ENCODE measurements at places on chromosomes 1 and 21.

- no peak overlapping the region for H3K27ac ChIP-seq
- H3K4me1 ChIP-seq: no peaks in the 10 kb centered on the region
- no peak for DNase-seq
- no peak overlapping the region for H3K4me3 ChIP-seq
- peaks cover 61% of the 10 kb centered on the region for H3K36me3 ChIP-seq
- H3K27me3 ChIP-seq: no peaks in the 10 kb centered on the region
These were observed 27.3 kb upstream of the ACTA1 start for GRCh38 chr1:229461032-229461668.

GRCh38 chr1:168007691-168008090 is 70.8 kb upstream of the MPC2 start:
- peaks cover 26% of the 10 kb centered on the region for H3K36me3 ChIP-seq
- no peaks in the 10 kb centered on the region for H3K4me1 ChIP-seq
- no peak overlapping the region for H3K27ac ChIP-seq
- H3K27me3 ChIP-seq: no peaks in the 10 kb centered on the region

DNA sequence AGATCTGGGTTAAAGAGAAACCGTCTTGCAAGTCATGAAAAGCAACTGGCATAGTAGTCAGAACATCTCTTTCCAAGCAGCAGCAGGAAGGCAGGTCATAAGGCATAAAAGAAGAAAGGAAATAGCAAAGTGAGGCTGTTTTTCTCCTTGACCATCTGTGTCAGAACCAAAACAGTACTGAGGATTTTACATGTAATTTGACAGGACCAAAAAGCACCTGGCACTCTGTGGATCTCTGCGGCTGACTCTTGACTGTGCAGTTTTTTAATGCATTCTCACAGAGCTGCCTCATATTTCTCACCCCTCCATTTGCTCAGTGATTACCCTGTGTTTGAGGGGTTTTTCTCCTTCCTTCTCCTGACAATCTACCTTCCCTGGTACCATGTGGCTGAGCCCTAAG is 17.7 kb downstream of the TBX15 start:
- no peaks in the 10 kb centered on the region for H3K4me1 ChIP-seq
- peaks cover 76% of the 10 kb centered on the region for H3K27me3 ChIP-seq
- no peaks in the 10 kb centered on the region for H3K36me3 ChIP-seq
- DNase-seq: no peak

GRCh38 chr1:29499104-29499650 is 262.9 kb downstream of the PTPRU start:
- no peak overlapping the region for H3K4me3 ChIP-seq
- no peak overlapping the region for H3K27ac ChIP-seq
- H3K4me1 ChIP-seq: peaks cover 2% of the 10 kb centered on the region
- H3K27me3 ChIP-seq: peaks cover 43% of the 10 kb centered on the region

GRCh38 chr1:15531682-15532081 is 5.0 kb downstream of the DNAJC16 start:
- H3K4me1 ChIP-seq: peaks cover 11% of the 10 kb centered on the region
- no peak overlapping the region for H3K27ac ChIP-seq
- no peak overlapping the region for H3K4me3 ChIP-seq
- peaks cover 21% of the 10 kb centered on the region for H3K36me3 ChIP-seq
- DNase-seq: no peak

DNA sequence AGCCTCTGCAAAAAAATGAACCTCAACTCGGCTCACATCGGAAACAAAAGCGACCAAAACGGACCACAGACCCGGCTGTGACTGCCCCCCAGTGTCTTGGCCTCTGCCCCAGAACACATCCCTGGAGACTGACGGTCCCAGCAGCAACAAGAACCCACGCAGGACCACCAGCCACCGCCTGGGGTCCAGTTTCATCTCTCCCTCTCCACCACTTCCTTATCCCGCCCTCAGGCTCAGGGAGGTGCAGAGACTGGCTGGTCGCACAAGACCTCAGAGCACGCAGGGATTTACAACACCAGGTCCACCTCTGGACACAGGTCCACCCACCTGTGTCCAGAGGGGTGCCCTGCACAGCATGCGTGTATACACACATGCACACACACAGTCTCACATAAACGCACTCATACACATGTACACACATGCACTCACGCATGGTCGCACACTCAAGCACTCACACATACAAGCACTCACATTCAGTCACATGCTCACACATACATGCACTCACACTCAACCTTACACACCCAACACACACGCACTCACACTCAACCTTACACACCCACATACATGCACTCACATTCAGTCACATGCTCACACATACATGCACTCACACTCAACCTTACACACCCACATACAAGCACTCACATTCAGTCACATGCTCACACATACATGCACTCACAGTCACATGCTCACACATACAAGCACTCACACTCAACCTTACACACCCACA is 18.6 kb upstream of the TMEM52 start:
- H3K36me3 ChIP-seq: no peaks in the 10 kb centered on the region
- H3K4me1 ChIP-seq: no peaks in the 10 kb centered on the region
- peaks cover 6% of the 10 kb centered on the region for H3K27me3 ChIP-seq
- no peak overlapping the region for H3K4me3 ChIP-seq
- no peak for DNase-seq
- H3K27ac ChIP-seq: no peak overlapping the region

GRCh38 chr1:212182171-212182570 is 103.0 kb upstream of the PPP2R5A start:
- no peaks in the 10 kb centered on the region for H3K36me3 ChIP-seq
- no peaks in the 10 kb centered on the region for H3K27me3 ChIP-seq
- DNase-seq: no peak
- H3K27ac ChIP-seq: no peak overlapping the region
- peaks cover 2% of the 10 kb centered on the region for H3K4me1 ChIP-seq

- peaks cover 7% of the 10 kb centered on the region for H3K4me1 ChIP-seq
- H3K36me3 ChIP-seq: peaks cover 2% of the 10 kb centered on the region
- DNase-seq: no peak
- no peaks in the 10 kb centered on the region for H3K27me3 ChIP-seq
- H3K4me3 ChIP-seq: no peak overlapping the region
- H3K27ac ChIP-seq: no peak overlapping the region
These were observed 38.2 kb downstream of the DMAP1 start for GRCh38 chr1:44251486-44251885.

- H3K36me3 ChIP-seq: no peaks in the 10 kb centered on the region
- H3K27me3 ChIP-seq: peaks cover 7% of the 10 kb centered on the region
- H3K4me3 ChIP-seq: no peak overlapping the region
- no peak overlapping the region for H3K27ac ChIP-seq
- DNase-seq: no peak
These were observed 136.9 kb downstream of the BARHL2 start for GRCh38 chr1:90580176-90580575.

GRCh38 chr1:2866422-2867086 is 65.1 kb upstream of the TTC34 start:
- no peaks in the 10 kb centered on the region for H3K4me1 ChIP-seq
- H3K36me3 ChIP-seq: peaks cover 3% of the 10 kb centered on the region
- no peak for DNase-seq
- H3K27me3 ChIP-seq: no peaks in the 10 kb centered on the region

- H3K4me3 ChIP-seq: no peak overlapping the region
- H3K4me1 ChIP-seq: peaks cover 2% of the 10 kb centered on the region
- no peaks in the 10 kb centered on the region for H3K27me3 ChIP-seq
- no peak overlapping the region for H3K27ac ChIP-seq
These were observed 485.5 kb downstream of the PTPRC start for GRCh38 chr1:199124351-199124750.

- no peaks in the 10 kb centered on the region for H3K27me3 ChIP-seq
- H3K4me1 ChIP-seq: peaks cover 10% of the 10 kb centered on the region
- peaks cover 13% of the 10 kb centered on the region for H3K36me3 ChIP-seq
- no peak overlapping the region for H3K27ac ChIP-seq
- no peak for DNase-seq
- no peak overlapping the region for H3K4me3 ChIP-seq
These were observed 30.6 kb downstream of the DNAJC6 start for GRCh38 chr1:65339866-65340468.

DNA sequence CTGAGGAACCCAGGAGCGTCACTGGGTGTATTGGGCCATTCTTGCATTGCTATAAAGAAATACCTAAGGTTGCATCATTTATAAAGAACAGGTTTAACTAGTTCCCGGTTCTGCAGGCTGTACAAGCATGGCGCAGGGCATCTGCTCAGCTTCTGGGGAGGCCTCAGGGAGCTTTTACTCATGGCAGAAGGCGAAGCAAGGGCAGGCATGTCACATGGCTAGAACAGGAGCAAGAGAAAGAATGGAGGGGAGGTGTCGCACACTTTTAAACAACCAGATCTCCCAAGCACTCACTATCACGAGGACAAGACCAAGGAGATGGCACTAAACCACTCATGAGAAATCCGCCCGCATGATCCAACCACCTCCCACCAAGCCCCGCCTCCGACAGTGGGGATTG is 65.2 kb downstream of the PSMG1 start:
- no peak overlapping the region for H3K27ac ChIP-seq
- no peak overlapping the region for H3K4me3 ChIP-seq
- H3K36me3 ChIP-seq: no peaks in the 10 kb centered on the region
- DNase-seq: no peak

- peak overlapping the region; percentile 8 for H3K27ac ChIP-seq
- peaks cover 14% of the 10 kb centered on the region for H3K4me1 ChIP-seq
- H3K36me3 ChIP-seq: no peaks in the 10 kb centered on the region
- no peaks in the 10 kb centered on the region for H3K27me3 ChIP-seq
- no peak for DNase-seq
- H3K4me3 ChIP-seq: no peak overlapping the region
These were observed 5.8 kb upstream of the CHI3L2 start for GRCh38 chr1:111221633-111222291.

DNA sequence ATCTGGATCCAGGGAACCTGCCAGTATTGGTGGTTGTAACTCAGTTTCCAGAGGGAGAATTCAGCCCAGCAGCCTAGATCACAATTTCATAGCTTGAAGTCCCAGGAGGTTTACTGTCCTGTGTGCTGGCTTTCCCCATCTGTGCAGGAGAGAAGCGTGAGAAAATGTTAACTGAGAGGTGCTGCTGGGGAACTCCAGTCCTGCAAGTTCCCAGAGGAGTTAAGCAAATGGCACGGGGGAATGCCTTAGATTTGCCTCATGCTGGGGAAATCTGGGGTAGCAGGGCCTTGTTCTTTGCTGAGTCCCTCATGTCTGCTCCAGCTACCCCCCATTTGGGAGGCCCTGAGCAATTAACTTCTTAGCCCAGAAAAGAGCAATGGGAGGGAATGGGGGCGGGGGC is 25.1 kb upstream of the SLAMF6 start:
- H3K27me3 ChIP-seq: peaks cover 15% of the 10 kb centered on the region
- H3K4me1 ChIP-seq: peaks cover 2% of the 10 kb centered on the region
- H3K36me3 ChIP-seq: no peaks in the 10 kb centered on the region
